ENCODE measurements at places on chromosomes 7 and 10.
A peak's percentile ranks its signal among the peaks of the same experiment; 100 is the strongest.

DNA sequence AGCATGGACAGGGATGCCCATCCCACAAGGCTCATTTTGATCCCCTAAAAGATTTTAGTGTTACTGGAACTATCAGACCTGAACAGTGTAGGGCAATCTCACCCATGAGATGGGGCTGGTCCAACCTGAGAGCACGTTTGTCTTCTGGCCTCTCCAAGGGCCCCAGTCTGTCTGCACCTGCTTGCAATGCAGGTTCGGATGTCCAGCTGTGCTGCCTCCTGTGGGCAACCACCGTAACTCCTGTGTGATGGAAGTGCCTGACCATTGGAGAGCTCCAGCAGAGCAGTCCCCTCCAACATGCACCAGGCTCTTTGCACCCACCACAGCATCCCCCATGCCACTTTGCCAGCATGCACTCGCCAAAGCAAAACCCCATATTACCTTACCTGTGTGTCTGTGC is 290.1 kb upstream of the KCND2 start:
- no peak for DNase-seq

DNA sequence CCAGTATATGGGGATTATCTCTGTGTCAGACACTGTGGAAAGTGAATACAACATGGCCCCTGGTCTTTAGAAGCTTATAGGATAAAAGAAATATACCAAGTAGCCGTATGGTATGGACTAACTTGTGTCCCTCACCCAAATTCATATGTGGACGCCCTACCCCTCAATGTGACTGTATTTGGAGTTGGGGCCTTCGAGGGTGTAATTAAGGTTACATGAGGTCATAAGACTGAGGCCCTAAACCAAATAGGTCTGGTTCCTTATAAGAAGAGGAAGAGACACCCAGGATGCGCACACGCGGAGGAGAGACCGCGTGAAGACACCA is 36.3 kb downstream of the ASB13 start:
- no peak for DNase-seq

DNA sequence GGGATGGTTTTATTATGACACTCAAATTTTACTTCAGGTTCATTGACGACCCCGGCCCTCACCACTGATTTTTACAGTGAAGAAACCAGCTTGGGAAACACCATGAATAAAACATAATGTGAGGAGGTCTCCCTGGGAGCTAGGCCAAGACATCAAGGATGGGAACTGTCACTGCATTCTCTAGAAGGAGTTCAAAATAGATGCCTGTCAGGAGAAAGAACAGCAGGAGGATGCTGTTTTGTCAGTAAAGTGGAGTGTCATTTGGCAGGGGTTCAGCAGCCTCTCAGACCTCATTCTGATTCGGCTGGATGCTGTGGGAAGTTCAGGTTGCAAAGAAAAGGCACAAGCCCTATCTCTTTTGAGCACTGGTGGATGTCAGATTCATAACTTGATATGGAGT is 360.3 kb upstream of the C7orf33 start:
- DNase-seq: no peak

- no peak for DNase-seq
These were observed 38.7 kb upstream of the TRIL start for GRCh38 chr7:28996836-28997235.

DNA sequence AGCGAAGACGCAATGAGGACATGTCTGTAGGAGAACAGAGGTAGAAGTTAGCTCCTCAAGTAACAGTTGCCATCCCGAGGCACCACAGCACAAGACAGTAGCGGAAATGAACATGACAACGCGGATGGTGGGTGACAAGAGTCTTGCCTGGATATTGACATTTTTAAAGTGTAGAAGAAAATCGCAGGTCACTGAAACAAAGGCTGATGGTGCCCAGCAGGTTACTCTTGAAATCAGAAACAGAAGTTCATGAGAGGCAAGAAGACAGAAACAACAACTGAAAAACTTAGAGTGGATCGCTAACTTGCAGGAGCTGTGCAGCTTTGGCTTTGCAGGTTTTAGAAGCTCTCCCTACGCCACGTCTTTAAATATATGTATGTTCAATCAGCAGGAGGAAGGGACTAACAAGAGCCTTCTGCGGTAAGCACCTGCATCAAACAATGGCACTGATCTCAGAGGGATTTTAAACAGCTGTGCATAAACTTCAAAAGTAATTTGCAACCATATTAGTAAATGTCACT is 1.8 kb downstream of the PRKCQ start:
- DNase-seq: peak; percentile 34

GRCh38 chr10:10647331-10647730 is 370.3 kb upstream of the CELF2 start:
- DNase-seq: no peak

DNA sequence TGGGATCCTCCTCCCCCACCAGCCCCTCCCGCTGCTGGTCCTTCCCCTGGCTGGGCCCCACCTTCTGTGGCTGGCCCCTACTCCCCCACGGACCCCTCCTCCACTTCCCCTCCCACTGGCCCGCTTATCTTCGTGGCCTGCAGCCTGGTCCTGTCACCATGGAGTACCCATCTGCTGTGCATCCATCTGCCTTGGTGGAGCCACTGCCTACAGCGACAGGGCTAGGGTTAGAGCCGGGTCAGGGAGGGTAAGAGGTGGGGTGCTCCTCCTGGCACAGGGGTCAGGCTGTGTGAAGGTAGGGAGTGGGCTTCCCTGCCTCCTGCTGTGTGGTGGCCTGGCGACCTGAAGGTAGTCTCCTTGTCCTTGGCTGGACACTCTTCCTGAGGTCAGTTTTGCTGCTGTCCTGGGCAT is 5.2 kb downstream of the ADCY1 start:
- DNase-seq: no peak

GRCh38 chr7:56062382-56062781 is 1.7 kb upstream of the SUMF2 start:
- DNase-seq: peak; percentile 68

DNA sequence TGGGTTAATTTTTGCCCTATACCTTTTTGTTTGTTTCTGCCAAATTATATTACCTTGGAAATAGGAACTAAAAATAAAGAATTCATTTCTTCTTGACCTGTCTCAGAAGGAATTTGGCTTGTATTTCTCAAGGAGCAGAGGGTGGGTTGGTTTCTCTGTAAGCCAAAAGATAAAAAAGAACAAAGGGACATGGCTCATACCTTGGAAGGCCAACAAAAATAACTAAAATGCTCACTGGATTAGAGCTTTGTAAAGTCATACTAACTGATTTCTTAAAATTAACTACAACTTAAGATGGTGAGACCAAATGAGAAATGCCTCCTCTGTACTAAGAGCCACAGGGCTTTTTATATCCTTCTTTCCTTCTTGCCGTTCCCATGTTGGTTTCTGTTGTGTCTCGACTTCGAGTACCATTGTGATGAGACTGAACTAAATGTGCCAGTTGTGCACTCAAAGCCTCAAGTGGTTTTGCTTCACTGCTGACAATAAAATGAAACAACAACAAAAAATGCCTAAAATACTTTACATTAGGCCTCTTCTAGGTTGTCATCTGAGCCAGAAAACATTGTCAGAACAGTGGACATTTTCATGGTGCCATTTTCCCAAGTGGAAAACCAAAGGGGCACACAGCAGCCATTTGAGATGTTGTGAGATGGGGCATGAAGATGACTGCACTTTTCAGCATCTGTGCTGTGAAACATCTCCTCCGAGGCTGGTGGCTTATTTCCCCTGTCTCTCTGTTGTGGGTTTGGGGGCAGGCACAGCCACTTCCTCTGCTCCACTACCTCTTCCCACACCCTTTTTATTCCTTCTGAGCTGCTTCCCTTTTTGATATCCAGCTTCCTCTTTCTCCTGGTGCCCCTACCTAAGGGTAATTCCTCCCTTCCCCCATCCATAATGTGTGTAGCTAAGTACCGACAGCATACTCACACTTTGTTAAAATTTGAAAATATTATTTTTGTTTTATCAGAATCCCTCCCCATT is 51.8 kb upstream of the AGR3 start:
- DNase-seq: peak; percentile 12

GRCh38 chr7:7736671-7737070 is 18.3 kb upstream of the RPA3 start:
- no peak for DNase-seq

DNA sequence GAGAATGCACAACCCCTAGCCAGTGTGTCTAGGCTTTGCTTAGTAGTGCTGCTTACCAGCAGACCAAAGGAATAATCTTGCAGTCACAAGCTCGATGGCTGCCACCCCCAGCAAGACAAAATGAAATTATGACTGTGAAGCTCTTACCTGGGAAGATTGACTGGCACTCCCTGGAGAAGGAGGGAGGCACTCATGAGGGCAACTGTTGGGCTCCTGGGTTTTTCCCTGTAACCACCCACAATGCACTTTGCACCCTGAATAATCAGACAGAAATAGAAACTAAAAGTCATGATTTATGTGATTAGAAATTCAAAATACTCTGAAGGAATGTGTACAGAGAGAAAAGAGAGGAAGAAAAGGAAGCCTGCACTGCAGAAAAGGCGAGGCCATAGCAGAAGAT is 144.3 kb upstream of the DGKB start:
- no peak for DNase-seq

- no peak for DNase-seq
These were observed 533.5 kb upstream of the COBL start for GRCh38 chr7:51850126-51850525.

- DNase-seq: no peak
These were observed 6.6 kb upstream of the AKR1B1 start for GRCh38 chr7:134465491-134465890.

GRCh38 chr10:81036257-81036656 is 498.6 kb downstream of the SH2D4B start:
- no peak for DNase-seq

GRCh38 chr7:150722431-150722931 is 6.1 kb downstream of the GIMAP1 start:
- DNase-seq: no peak

DNA sequence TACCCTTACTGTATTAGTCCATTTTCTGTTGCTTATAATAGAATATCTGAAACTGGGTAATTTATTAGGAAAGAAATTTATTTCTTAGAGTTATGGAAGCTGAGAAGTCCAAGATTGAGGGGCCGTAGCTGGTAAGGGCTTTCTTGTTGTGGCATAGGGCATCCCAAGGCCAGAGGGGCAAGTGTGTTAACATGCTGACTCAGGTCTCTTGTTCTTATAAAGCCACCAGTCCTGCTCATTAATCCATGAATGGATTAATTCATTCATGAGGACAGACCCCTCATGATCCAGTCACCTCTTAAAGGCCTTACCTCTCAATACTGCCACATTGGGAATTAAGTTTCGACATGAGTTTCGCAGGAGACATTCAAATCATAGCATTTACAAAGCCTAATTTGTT is 2.4 kb downstream of the ARMC10 start:
- no peak for DNase-seq

DNA sequence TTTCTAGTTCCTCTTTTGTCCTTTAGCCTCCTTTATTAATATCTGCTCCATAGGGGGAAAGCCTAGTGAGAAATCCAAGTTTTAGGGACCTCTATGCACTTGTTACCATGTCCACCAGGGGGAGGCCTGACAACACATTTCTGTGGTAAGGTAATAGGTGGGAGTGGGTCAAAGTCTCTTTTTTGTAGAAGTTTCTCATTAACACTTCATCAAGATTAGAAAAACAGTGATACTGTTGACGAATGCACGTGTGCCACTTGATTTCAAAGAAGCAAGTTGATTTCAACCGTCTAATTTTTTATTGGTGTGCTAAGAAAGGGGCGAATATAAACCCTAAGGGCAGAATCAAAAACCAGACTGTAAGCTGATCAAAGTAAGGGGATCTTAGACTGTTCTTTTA is 30.6 kb downstream of the CISD1 start:
- peak; percentile 73 for DNase-seq

DNA sequence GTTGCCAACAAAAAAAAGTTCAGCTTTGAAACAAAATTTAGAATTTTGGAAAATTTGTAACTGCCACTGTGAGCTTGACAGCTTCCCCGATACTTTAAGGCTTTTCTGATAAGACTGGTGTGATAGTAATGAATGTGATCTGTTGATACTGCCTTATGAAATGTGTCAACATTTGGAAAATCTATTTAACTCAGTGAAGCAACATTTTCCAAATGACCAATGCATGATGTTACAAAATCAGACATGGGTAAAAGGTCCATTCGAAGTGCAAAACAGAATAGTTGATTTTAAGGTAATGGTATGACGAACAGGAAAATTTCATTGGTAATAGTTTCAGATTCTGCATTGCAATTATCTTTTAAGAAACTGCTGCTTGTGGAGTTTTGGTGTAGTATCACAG is 175.4 kb downstream of the SEM1 start:
- DNase-seq: no peak

GRCh38 chr7:120185940-120186682 is 86.9 kb upstream of the KCND2 start:
- no peak for DNase-seq

- DNase-seq: no peak
These were observed 756.0 kb downstream of the KCNMA1 start for GRCh38 chr10:76881477-76882220.

DNA sequence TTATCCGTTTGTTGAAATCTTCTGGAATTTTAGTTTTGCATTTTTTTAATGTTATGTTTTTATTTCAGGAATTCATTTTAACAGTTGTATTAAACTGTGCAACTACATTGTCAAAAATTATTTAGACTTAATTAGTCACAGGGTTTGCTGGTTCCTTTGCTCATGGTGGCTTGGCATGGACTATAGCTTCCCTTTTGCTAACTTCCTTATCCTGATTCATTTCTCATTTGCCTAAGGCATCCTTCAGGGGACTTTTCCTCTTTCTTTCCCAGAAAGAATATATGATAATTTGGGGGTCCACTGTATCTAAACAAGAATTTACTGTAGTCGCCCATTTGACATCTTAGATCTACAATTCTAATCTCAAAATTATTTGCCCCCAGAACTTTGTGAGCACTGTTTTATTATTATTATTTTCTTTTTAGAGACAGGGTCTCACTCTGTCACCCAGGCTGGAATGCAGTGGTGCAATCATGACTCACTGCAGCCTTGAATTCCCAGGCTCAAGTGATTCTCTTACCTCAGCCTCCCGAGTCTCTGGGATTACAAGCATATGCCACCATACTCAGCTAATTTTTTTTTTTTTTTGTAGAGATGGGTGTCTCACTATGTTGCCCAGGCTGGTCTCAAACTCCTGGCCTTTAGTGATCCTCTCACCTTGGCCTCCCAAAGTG is 13.9 kb downstream of the FIGNL1 start:
- DNase-seq: no peak

DNA sequence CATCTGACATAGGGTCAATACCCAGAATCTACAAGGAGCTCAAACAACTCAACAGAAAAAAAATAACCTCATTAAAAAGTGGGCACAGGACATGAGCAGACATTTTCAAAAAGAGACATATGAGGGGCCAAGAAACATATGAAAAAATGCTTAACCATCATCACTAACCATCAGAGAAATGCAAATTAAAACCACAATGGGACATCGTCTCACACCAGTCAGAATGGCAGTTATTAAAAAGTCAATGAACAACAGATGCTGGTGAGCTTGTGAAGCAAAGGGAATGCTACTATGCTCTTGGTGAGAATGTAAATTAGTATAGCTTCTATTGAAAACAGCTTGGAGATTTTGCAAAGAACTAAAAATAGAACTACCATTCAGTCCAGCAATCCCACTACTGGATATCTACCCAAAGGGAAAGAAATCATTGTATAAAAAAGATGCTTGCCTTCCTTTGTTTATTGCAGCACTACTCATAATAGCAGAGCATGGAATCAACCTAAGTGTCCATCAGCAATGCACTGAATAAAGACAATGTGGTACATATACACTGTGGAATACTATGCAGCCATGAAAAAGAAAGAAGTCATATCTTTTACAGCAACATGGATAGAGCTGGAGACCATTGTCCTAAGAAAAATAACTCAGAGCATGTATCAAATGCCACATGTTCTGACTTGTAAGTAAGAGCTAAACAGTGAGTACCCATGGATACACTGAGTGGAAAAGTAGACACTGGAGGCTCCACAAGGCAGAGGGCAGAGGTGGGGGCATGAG is 139.8 kb downstream of the ADARB2 start:
- no peak for DNase-seq

Measured in hematopoietic multipotent progenitor cell treated with erythropoietin and hydrocortisone succinate and interleukin-3 and kit ligand, for 8 days (in vitro differentiated cells).